NCI-H446 treated with DMSO at 0.1 percent for 48 hours (cell line): ENCODE measurements at places on chromosomes 6 and 20.

DNA sequence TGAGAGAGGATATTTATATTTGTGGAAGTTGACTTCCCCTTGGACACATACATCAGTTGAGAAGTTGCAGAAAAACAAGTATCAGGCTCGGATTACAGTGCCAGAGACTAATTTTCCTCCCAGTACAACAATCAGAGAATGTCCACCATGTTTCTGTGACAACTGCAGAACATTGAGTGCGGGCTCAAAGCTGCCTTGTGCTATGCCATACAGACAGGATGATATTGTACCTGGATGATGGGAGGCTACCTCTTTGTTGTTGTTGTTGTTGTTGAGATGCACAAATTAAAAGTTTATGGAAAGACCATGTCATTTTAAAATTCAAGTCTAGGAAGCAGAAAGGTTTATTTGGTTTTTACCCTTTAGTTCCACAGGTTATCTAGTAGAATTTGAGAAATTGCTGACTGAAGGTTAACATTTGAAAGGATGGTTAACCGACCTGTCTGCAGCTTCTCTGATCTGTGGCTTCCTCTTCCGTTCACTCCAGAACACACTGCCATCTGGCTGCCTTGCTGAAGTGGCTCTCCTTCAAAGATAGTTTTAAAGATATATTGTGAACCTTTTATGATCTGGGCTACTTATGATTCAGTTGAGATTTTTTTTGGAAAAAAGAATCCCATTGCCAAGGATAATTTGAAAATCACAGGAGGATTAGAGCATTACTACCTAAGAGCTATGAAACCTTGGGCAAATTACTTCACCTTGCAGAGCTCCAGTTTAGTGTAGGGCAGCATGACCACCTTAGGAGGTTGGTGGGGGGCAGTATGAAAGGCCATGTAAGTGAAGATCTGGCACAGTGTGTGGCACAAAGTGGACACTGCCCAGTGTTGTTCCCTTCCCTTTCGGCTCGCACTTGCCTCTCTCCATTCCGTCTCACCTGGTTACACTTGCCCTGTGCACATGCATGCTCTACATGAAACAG is 15.9 kb downstream of the TMEM200A start:
- no peak for DNase-seq

DNA sequence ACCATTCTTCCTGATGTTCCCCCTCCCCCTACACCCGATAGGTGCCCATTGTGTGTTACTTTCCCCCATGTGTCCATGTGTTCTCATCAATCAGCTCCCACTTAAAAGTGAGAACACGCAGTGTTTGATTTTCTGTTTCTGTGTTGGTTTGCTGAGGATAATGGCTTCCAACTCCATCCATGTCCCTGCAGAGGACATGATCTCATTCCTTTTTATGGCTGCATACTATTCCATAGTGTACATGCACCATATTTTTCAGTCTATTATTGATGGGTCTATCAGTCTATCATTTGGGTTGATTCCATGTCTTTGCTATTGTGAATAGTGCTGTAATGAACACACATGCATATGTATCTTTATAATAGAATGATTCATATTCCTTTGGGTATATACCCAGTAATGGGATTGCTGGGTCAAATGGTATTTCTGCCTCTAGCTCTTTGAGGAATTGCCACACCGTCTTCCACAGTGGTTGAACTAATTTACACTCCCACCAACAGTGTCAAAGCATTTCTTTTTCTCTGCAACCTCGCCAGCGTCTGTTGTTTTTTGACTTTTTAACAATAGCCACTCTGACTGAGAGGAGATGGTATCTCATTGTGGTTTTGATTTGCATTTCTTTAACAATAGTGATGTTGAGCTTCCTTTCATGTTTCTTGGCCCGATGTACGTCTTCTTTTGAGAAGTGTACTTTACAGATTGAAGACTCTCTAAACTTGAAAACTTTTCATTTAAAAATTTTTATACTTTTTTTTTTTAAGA is 41.0 kb upstream of the GCNT2 start:
- DNase-seq, result no peak

DNA sequence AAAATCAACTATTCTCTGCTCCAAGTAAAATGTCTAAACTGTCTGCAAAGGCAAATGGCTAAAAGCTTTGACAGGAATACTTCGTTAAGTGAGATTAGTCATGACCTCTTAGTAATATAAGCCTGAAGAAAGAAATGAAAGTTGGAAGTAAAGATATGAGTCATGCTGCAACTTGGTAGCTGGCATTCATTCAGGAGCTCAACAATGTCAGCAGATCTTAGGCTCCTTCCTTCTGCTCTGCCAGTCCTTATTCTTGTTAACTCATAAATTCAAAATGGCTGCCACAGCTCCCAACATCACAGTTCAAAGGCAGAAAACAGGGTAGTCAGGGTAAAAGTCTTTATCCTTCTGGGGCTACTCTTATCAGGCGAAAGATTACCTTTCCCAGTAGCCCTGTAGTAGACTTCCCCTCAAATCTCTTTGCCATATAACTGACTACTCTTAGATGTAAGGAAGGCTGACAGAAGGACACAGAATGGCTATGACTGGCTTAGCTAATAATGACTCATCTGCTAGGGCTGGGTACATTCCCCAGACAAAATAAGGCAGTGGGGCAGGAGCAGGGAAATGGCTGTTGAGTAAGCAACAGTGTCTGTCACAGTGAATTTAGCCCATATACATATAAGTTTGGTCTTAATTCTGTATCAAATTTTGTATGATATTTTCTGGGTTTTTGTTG is 24.4 kb upstream of the C6orf62 start:
- peak; percentile 18 for DNase-seq

DNA sequence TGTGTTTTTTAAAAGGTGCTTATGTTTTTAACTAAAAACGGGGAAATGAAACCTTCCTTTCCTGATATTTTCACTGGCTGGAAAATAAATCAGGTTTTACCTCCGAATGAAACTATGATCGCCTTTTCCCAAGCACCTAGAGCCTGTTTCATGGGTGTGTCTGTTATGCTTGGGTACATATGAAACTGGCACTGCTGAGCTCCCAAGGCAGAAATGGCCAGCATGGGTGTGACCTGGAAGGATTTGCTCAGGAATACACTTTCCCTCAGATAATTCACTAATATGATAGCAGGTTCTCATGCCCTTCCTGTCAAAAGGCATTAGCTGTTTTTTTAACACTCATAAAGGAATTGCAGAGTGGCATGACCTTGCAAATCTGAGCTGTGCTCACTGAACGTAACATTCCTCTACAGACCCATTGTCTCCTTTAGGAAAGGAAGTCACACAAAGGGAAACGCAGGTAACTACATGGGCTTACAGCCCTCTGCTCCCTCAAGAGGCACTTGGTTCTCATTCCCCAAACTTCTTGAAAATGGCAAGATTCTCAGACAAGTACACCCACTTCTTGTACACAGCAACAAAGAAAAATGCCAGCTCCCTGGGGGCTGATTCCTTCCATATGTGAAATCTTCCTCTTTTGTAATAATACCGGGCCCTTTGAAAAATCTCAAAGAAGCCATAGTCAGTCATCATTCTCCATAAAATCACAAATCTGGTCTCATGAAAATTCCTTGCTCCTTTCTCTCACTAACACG is 72.7 kb downstream of the METTL24 start:
- no peak for DNase-seq

GRCh38 chr6:167235005-167235404 is 56.1 kb upstream of the UNC93A start:
- no peak for DNase-seq

DNA sequence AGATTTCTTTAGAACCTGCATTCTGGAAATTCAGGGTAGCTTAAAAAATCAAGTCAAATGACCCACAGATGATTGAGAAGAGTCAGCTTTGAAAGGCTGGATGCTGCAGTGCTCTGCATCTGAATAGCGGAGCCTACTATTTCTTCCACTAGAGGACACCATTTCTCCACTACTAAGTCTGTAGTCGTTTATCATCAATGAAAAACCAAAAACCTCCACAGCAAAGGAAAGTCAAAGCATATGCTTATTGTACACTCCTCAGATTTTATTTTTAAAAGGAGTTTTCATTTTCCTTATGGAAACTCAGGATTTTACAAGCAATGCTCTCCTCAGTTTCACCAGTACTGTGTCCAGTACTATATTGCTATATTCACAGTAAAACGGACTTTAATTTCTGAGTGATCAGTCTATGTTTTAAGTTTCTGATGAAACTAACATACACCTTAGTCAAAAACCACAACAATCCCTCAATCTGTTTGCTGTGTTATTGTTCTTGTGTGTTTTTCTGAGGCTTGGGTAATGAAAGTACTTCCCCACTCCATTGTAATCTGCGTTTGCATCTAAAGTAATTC is 50.5 kb upstream of the ENPP5 start:
- no peak for DNase-seq

GRCh38 chr6:105320765-105321164 is 82.1 kb downstream of the PREP start:
- DNase-seq, result peak; percentile 10

DNA sequence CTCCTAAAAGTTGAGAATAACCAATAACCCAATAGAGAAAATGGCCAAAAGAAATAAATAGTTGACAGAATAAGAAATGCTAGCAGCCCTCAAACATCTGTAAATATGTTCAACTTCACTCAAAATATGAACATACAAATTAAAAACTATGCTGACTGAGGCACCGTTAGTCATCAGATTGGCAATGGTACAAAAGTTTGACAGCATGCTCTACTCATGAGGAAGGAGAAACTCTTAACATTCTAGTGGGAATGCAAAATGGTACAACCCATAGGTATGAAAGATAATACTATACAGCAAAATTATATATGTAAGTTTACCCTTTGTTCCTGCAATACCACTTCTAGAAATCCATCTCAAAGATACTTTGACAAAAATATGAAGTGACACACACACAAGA is 1.6 kb upstream of the ZSCAN12 start:
- DNase-seq, result no peak

DNA sequence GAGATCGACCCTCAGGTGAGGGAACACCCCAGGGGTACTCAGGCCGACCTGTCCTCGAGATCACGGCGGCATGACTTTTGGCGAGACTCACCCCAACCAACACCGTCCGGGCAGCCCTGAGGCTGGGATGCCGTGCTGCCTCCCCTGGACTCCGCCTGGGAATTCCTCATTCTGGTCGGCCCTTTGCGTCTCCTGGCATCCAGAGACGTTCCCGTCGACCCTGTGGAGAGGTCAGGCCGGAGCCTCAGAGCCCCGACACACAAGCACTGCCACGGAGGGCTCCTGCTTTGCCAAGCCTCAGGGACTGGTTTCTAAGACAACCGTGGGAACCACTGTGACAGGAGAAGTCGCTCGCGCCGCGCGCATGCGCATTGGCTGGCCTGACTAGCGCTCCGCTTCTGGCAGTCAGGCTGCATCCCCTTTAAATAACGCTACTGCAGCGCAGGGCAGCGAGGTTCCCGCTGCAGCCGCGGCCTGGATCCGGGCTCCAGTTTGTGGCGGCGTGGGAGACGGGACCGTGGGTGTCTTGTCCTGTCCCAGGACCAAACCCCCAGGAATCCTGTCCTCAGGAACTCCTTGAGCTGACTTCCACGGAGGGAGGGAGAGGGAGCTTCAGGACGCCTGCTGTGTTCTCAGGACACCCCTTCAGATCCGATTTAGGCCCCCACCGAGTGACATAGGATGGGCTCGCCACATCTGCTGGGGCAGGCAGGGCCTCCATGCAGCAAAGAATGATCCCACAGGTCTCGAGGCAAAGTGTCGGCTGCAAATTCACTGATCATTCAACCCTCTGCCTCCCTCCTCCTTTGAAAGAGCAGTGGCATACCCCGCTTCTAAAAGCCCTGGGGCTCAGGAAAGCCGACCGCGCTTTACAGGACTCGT is 163.2 kb upstream of the ZNF337 start:
- DNase-seq, result peak; percentile 26

DNA sequence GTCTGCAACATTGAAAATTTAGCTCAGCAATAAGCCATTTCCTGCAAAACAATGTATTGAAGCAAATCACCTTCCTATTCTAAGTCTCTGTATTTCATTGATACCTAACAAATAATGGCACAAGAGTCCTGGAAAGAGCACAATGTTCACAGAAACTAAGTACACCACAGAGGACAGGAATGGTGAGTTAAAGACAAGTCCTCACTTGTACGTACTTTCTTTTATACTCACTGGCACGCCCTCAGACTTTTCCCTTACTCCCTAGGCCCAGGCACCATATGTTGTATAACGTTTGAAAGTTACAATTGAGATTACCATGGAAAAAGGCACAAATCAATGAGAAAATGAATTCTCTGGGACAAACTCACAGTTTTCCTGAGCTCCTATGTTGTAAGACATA is 683.0 kb upstream of the MANEA start:
- no peak for DNase-seq

DNA sequence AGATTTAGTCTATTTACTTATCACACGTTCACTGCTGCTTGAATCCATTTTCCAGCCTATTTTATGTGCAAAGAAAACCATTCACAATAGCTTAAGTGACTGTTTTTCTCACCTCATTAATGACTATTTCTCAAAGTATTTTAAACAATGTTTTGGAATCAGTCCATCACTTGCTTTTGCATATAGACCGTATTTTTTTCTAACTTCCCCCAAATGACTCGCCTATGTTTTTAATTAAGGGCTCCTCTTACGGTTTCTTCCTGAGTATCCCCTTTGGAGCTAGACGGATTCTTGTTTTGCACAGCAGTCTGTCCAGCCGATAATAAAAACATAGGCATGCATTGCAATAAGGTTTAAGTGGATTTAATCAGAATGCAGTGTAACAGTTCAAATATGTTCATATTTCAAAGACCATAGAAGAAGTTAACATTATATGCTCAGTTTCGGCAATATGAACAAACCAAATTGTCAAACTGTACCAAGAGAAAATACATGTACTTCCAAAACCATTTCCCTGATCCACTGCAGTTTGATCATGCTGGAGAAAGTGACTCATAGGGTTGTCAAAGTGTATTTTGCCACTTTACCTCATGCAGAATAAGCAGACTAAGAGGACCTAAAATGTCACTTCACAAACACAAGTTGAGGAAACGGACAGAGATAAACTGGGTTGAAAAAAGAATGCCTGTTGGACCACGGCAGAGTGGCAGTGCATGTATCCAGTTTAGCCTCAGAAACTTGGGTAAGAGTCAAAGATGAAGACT is 66.4 kb downstream of the HMGN3 start:
- DNase-seq, result no peak

GRCh38 chr6:118494091-118494490 is 54.0 kb upstream of the PLN start:
- no peak for DNase-seq

- no peak for DNase-seq
Observed at GRCh38 chr6:132690678-132691077, 23.2 kb downstream of the VNN1 start.

DNA sequence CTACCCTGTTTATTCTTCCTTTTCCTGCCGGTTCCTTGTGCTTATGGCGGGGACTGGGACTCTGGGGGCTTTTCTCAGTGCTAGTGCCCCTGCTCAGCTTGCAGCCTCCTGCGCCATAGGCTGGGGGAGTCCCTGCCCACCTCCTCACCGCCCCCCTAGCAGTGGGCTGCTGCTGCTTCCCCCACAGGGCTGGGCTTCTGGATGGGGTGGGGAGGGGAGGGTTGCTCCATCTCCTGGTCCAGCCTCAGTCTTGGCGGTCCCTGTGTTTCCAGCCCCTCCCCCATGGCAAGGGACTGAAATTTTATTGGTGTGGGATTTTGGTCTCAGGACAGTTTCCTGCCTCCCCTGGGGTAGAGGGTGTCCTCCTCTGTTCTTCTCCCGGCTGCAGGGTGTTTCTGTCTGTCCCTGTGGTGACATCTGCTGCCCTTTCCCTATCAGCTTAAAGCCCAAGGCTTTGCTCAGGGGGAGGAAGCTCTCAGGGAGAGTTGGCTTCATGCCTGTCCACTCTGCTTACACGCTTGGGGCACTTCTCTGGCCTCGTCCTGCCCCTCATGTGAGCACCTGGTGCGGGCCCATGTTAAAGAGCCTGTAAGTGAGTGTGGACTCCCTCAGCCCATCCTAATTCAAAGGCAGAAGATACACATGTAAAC is 100.6 kb downstream of the HIVEP1 start:
- no peak for DNase-seq

- DNase-seq, result no peak
Observed at GRCh38 chr20:25277051-25277801, 29.3 kb downstream of the PYGB start.
